Activated gamma-delta T cell treated with anti-CD3 and anti-CD28 coated beads, Interleukin-2, amount 50 U/mL, for 16 hours (primary cell): ENCODE measurements at places on chromosomes 4 and X.

- no peak for DNase-seq
These were observed 34.4 kb downstream of the NFKB1 start for GRCh38 chr4:102535398-102536082.

- no peak for DNase-seq
These were observed 104.3 kb upstream of the STK26 start for GRCh38 chrX:131918839-131919238.

DNA sequence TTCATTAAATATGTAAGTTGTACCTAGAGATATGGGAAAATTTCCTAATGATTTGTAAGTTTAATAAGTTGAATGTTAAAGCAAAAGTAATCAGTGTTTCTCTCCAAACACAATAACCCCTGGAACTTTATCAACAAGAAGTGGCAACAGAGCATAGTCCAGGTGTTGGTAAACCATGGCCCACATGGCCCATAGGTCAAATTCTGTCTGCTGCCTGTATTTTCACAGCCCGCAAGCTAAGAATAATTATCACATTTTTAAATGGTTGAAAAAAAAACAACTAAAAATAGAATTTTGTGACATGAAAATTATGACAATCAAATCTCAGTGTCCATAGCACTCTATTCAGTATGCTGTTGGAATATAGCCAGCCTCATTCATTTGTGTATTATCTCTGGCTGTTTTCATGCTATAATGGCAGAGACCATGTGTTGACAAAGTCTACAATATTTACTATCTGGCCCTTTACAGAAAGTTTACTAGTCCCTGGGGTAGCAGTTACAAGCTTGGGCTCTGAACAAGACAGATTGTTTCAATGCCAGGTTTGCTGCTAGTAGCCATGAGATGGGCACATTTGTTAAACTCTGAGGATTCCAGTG is 395.8 kb downstream of the GASK1B start:
- DNase-seq: no peak

GRCh38 chr4:153232768-153233167 is 28.5 kb downstream of the TRIM2 start:
- no peak for DNase-seq

- no peak for DNase-seq
These were observed 90.3 kb upstream of the TMEM150C start for GRCh38 chr4:82652062-82652461.

DNA sequence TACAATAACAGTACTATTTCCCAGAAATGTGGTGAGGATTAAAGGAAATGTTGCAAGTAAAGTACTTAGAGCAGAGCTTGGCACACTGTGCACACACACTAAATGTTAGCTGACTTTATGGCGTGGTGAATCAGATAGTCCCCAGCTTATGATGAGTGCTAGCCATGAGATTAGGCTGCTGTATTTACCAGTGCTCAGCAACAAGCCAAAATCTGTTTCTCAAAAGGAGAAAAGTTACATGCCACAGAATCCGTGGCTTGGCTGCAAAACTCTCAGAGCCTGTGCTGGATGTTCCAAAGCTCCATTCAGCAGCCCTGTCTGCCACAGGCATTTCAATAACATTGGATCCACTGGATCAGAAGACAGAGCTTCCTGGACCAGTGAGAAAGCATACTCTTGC is 12.8 kb upstream of the STBD1 start:
- DNase-seq: no peak

DNA sequence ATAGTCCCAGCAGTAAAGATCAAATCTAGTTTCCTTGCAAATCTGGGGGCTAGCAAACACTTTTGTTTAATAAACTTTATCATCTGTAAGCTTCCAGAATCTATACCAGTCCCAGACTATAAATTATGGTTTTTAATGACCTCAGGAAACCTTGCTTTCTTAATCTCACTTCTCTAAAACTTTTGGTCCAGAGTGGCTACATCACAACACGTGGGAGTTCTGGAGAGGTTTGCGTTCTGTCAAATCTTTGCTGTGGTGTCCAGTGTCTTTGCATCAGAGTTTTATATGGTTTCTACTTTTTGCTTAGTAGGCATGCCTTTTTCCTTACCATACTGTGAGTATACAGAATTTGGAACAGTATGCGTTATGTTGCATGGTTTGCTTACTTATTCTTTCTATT is 193.9 kb downstream of the ANK2 start:
- DNase-seq: no peak

DNA sequence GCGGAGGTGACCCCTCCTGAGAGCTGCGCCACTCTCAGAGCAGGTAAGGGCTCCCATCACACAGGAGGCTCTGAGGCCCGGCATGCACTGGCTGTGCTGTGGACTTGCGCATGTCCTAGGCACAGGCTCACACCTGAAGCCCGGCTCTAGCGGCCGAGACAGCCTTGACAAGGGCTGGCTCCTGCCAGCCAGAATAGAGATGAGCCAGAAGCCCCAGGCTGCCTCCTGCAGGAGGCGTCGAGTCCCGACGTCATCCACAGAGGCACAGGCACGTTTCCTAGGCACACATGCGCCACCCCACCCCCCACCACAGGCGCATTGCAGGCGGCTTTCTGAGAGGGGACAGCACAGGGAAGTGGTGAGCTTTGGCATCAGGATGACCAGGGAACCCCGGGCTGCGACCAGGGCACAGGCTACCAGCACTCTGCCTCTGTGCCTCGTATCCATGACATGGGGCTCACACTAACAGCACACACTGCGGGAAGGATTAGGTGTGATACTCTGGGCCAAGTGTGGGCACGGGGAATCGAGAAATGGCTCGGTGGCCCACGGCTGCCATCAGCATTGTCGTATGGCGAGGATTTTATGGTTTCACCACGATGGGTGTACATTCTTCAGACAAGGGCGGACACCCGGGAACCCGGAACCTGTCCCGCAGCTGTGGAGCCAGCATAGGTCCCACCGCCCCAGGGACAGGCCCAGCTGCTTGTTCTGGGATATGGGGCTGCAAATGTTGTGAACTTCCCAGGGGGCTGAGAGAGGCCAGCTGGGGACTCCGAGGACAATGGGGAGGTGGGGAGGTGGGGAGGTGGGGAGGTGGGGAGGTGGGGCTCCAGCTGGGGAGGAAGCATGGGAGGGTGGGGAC is 90.7 kb upstream of the ADRA2C start:
- no peak for DNase-seq

- DNase-seq: no peak
These were observed 62.4 kb downstream of the NBDY start for GRCh38 chrX:56791456-56791855.

DNA sequence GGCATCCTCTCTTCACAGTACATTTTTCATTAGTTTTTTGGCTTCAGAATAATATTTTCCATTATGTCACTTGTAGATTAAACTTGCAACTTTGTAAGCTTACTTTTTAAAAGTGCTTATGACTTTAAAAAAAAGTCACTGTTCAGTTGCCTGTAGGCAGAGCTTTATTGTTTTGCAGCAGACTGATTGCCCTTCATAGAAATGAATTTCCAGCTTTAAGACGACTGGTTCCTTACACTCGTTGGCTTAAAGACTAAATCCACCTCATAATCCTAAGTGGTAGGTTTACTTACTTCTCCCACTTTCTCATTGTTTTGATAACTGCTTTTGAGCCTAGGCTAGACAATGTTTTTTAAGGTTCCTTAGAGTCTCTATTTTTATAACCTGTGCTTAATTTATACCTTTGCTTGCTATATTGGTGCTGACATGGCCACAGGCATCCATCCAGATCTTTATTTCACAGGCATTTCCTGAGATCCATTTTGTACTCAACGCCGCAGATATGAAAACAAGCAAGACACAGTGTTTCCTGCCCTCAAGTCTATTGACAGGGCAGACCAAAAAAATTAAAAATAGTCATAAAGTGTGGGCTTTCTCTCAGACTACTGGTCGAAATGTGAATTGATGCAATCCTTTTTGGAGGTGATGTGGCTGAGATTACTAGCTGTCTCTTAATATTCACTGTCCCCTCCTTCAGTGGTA is 12.6 kb upstream of the IL13RA2 start:
- no peak for DNase-seq

GRCh38 chr4:2621419-2621818 is 85.0 kb downstream of the FAM193A start:
- no peak for DNase-seq

DNA sequence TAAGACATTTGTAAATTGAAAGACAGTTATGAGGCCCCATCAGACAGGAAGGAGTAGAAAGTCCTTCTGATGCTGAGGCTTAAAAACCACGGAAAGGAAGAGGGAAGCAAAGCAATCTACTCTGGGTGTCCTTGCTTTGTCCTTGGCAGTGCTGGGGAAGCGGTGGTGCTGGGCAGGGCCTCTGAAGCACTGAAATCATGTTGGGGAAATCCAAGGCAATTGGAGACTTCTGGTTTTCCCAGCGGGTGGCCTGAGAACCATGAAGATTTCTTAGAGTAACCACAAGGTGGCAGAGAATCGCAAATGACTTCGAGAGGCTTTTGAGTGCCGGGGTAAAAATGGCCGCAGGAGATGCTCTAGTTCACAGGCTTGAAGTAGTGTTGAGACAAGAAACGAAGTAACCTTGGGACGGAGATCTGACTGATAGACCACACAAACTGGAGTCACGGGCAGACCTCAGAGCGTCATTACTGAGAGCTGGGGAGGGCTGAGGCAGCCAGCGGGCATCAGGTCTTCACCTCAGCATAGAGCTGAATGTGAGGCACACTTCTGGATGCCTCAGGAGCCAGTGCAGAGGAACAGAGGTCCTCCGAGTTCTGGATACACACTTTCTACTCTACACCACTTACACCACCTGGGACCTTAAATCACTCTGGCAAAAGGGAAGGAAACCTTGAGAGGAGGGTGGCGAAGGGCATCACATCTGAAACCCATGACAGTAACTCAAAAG is 130.7 kb upstream of the GPRIN3 start:
- DNase-seq: peak; percentile 12

- DNase-seq: no peak
These were observed 40.4 kb downstream of the HPGDS start for GRCh38 chr4:94302191-94302590.

DNA sequence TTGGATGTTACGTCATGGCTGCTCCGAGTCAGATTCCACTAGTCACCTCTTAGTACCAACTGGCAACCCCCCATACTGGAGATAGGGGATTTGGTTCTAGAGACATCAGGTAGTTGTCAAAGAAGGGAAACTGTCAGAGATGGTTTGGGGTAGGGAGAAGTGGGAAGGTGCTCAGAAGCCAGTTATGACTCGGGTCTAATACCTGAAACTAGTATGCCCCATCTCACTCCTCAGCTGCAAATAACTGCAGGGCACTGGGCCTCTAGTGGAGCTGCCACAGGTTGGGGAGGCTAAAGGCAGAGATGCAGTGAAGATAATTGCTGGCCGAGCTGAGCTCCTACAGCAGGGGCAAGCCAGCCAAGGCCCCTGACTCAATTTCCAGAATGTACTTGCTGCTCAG is 30.0 kb downstream of the OTUD6A start:
- no peak for DNase-seq

DNA sequence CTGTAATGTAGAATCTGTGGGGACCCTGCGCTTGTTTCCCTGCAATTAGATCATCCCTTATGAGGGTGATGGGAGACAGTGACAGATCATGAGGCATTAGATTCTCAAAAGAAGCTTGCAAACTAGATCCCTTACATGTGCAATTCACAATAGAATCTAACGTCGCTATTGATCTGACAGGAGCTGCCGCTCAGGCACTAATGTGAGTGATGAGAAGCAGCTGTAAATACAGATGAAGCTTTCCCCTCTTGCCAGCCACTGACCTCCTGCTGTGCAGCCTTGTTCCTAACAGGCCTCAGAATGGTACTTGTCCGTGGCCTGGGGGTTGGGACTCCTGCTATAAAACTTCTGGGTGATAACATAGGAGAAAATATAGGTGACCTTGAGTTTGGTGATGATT is 1076.8 kb downstream of the PDHA2 start:
- no peak for DNase-seq

- DNase-seq: no peak
These were observed 14.0 kb upstream of the CDKN2AIP start for GRCh38 chr4:183430317-183430993.

DNA sequence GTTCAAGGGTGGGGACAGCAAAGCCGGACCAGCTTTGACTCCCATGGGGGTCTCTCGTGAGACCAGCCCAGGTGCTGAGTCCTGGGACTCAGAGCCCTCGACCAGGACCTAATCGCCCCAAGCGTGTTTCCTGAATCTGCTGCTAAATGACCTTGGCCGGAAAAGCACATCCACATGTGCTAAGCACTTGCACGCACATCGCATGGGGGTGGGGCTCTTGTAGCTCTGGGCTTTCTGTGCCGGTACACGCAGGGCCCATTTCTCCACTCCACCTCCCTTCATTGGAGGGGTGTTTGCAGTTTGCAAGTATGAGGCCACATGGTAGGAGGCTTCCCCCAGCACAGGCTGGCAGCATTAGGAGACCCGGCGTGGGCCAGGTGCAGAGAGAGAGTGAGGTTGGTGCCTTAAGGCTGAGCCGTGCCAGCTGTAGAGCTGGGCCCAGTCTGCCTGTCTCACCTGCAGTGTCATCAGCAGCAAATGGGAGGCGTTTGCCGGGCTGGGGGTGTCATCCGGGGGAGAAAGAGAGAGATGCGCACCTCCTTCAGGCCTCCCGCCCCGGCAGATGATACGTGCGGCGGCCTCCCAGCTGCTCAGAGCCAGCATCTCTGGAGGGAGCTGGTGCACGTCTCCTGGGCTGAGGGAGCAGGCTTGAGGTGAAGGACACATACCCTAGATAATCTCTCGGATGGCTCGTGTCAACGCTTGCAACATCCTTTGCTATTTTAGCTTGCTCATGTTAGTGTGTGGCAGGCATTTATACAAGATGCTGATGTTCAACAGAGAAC is 45.2 kb upstream of the CLCN4 start:
- DNase-seq: peak; percentile 20

GRCh38 chrX:70480660-70481018 is 36.0 kb downstream of the DLG3 start:
- DNase-seq: no peak
